ENCODE measurements at places on chromosomes 3 and 15. TPM values are rescaled to one million over a fixed set of nuclear protein-coding genes. Genes with fewer than 3 reads are reported as not detected.

GP9 gene
- total RNA-seq, result not detected

DNA sequence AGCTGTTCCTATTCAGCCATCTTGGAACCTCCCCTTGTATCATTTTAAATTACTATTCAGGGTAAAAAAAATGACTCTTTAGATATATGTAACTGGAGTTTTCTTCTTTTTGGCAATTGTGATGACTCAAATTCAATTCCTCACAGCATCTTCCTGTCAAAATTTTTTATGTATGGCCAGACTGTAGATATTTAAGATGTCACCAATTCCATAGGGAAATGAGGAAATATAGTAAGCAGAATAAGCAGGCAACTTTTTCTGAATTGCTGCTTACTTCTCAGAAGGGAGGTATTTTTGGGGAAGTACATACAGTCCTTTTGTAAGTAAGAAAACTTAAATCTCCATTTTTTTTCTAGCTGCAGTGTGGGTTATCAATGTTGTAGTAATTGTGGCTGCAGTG is 28.8 kb downstream of the EAF2 start:
- no peak for DNase-seq

- no peak for DNase-seq
These were observed 315.6 kb upstream of the ATP10A start for GRCh38 chr15:26178640-26179220.

DNA sequence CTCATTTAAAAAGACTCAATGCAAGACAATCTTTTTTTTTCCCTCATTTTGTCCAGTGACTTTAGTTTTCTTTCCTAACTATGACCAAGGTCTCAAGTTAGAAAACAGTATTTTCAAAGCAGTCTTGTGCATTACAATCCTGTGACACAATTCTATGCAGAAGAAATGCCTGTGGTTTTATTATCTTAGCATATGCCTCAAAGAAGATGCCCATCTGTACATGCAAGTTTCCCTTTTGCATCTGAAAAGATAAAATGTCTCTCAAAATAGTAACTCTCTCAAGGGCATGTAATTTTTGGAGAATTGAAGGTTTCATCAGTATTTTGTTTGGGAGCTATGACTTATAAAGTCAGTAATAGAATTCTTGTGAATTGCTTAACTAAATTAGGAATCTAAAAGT is 292.0 kb upstream of the SUCLG2 start:
- no peak for DNase-seq

- peak; percentile 43 for DNase-seq
These were observed 1101.4 kb downstream of the ROBO2 start for GRCh38 chr3:78141269-78141668.

All from lung microvascular endothelial cell (primary cell).